ENCODE measurements at places on chromosomes 4 and X.
A peak's percentile ranks its signal among the peaks of the same experiment; 100 is the strongest.

- no peak for DNase-seq
Observed at GRCh38 chrX:151488677-151489076, 74.8 kb upstream of the PASD1 start.

GRCh38 chr4:186622788-186623464 lies 67.6 kb upstream of the MTNR1A start:
- DNase-seq: no peak

DNA sequence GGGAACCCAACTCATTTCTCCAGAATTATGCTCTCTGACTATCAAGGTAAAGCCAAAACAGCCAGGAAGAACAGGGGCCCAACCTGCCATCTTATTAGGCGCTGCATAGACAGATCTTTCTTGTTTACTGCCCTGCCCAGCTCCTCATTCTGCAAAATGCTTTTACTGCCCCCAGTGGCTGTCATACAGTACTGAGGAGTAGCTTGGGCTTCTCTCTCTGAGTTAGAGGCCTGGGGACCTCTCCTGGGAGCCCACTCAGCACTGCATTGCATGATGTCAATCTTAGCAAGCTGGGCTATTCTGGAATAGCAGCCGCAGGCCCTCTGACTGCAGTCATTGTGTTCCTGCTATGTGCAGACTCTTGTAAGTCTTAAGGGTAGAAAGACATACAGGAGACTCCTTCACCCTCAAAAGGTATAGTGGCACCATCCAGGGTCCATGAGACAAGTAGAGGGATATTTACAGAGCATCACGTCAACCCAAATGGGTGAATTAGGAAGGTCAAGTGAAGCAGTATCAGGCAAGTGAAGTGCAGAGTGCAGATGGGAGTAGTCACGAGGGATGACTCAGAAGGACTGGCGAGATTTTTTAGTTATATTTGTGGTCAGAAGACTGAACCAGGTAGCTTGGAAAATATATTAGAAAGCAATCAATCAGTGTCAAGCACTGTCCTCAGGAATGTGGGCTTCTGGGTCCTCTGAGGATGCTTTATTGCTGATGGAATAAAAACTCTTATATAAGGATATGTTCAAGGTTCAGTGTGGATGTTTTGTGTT lies 294.1 kb upstream of the SFRP2 start:
- no peak for DNase-seq

GRCh38 chr4:156230176-156230575 lies 276.5 kb upstream of the CTSO start:
- DNase-seq: no peak

DNA sequence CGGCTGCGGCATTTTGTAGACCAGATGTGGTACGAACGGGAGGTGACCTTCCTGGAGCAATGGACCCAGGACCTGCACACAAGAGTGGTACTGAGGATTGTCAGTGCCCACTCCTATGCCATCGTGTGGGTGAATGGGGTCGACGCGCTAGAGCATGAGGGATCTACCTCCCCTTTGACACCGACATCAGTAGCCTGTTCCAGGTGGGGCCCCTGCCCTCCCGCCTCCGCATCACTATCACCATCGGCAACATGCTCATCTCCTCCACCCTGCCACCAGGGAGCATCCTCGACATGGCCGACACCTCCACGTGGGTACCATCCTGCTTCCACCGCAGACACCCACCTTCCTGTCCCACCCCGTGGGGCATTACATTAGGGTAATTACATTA lies 46.2 kb downstream of the SMARCA5 start:
- no peak for DNase-seq

- DNase-seq: no peak
Observed at GRCh38 chr4:185093603-185094002, 49.5 kb upstream of the SLC25A4 start.

- no peak for DNase-seq
Observed at GRCh38 chrX:1528186-1528883, 8.7 kb downstream of the P2RY8 start.

- no peak for DNase-seq
Observed at GRCh38 chr4:93646233-93646930, 182.2 kb upstream of the ATOH1 start.

DNA sequence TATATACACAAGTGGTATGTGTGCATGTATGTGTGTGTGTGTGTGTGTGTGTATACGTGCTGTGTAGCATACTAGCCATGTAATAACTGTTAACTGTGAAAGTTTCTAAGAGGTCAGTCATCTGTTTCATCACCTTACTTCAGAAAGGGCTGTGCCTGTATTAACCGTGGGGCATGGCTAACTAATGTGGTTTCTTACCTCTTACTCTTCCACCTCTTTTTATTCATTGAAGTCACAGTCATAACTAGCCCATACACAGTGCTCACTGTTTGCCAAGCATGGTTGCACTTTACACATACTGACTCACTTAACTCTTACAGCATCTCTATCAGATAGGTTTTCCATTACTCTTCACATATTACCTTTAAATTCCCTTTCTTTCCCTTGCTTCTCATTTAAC lies 23.7 kb upstream of the LRAT start:
- no peak for DNase-seq

DNA sequence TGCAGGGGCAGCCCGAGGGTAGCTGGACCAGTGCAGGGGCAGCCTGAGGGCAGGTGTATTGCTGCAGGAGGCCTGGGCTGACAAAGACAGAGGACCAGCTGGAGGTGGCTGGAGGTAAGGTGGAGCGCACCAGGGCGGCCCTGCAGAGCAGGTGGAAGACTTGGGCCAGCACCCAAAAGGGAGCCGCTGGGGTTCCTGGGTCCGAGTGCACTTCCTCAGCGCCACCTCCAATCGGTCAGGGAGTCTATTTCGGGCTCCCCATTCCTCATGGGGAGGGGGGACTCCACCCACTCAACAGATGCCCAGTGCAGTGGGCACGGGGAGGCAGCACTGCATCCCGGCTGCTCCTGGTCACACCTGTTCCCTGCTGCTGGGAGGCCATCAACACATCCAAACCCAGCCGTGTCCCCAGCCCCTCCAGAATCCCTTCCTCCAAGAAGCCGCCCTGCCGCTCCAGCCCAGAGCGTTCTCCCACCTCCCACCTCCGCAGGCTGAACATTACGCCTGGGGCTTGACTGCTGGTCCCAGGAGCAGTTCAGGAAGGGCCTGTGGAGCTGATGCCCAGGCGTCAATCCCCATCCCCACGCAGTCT lies 1.5 kb downstream of the LRPAP1 start:
- DNase-seq: peak; percentile 41

- DNase-seq: no peak
Observed at GRCh38 chrX:63884821-63885790, 100.1 kb upstream of the ARHGEF9 start.

- DNase-seq: no peak
Observed at GRCh38 chr4:26183017-26183416, 137.8 kb upstream of the RBPJ start.

DNA sequence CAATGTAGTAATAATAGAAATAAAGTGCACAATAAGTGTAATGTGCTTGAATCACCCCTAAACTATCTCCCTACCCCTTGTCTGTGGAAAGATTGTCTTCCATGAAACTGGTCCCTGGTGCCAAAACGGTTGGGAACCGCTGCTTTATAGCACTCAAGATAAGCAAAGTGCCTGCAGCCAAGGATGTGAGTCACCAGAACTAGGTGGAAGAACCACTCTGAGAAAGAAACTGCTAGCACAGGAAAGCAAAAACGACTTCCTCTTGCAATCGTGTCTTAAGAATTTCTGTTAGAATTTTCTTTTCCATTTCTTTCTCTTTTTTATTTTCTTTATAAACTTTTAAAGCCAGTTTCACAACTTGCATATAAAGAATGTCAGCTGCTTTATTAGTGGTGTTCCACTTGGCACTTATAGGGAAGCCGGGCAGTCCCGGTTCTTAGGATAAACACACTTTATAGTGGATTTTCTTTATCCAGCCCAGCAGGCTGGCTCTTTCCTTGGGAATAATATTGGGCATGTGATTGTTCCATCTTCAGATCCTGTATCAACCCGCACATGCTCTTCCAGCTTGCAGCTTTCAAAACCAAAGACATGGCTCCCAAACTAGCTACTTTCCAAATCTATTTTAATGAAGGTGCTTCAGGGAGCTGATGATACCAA lies 32.3 kb upstream of the CXCL8 start:
- peak; percentile 31 for DNase-seq

DNA sequence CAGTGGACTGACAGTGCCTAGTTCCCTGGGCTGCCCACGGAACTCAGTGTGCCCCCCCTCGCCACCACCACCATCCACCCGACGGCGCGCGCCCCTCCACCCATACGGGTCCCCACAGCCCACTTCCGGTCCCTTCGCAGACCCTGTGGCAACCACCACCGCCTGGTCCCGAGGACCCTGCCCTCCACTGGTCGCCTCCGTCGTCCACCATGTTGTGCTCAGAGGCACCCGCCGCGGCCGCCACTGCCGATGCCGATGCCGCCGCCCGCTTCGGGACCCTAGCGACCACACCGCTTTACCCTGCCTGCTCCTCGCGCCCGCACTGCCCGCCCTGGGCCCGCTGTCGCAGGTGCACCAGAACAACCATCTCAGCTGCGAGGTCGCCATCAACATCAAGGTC lies 66.5 kb upstream of the LANCL3 start:
- DNase-seq: no peak

DNA sequence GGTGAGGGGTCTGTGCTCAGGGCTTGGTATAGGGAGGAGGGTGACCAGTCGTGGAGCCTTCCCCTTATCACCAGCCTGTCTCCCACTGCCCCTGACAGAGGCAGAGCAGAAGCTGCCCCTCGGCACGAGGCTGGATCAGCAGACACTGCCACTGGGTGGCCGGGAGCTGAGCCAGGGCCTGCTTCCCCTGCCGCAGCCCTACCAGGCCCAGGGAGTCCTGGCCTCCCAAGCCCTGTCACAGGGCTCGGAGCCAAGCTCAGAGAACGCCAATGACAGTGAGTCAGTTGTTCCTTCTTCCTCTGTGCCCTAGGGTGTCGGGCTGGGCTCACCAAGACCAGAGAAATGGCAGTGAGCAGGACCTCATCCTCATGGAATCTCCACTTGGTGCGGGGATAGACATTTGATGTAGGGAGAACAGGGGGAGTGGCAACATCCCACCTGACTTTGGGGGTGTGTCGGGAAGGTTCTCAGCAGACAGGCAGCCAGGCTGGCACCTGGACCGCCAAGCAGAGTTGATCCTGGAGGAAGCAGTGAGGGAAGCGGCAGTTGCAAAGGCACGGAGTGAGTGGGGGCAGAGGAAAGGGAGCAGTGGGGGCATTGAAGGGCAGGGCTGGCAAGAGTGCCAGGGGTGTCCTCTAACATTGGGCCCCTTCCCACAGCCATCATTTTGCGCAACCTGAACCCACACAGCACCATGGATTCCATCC lies 14.3 kb upstream of the UBA1 start:
- DNase-seq: peak; percentile 55

DNA sequence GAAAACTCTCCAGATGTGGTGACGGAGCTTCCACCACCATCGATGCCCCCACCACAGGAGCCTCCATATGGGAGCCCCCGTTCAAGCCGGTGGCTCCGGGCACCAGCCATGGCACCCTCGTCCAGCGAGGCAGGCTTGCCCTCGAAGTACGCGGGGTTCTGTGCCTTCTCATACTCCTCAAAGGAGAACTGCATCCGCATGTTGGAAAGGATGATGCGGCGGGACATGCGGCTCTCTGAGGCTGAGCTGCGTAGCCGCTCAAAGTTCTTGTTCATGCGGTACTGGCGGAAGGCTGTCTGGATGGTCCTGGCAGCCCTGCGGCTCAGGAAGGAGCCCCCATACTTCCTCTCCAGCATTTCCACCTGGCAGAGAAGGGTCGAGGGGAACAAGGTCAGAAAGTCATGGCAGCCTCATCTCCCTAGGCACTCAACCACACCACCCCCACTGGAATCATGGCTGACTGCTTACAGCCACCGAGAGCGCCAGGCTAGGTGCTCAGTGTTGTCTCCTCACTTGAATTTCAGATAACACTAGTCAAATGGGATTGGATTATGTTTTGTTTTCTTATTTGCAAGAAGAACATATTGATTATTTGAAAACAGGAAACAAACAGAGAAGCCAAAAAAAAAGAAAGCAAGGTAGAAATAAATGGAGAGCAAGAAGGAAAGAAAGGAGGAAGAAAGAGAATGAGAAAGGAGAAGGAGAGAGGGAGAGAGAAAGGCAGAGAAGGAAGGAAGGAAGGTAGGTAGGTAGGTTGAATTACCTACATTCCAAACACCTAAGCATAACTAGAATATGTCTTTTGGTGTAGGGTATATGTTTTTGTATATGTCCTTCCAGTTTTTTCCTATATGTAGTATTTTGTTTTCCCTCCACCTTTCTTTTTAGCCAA lies 26.6 kb downstream of the IQSEC2 start:
- no peak for DNase-seq
